Renal cortex interstitium (tissue), 15 donors: ENCODE measurements at places on chromosomes 4 and X.

DNA sequence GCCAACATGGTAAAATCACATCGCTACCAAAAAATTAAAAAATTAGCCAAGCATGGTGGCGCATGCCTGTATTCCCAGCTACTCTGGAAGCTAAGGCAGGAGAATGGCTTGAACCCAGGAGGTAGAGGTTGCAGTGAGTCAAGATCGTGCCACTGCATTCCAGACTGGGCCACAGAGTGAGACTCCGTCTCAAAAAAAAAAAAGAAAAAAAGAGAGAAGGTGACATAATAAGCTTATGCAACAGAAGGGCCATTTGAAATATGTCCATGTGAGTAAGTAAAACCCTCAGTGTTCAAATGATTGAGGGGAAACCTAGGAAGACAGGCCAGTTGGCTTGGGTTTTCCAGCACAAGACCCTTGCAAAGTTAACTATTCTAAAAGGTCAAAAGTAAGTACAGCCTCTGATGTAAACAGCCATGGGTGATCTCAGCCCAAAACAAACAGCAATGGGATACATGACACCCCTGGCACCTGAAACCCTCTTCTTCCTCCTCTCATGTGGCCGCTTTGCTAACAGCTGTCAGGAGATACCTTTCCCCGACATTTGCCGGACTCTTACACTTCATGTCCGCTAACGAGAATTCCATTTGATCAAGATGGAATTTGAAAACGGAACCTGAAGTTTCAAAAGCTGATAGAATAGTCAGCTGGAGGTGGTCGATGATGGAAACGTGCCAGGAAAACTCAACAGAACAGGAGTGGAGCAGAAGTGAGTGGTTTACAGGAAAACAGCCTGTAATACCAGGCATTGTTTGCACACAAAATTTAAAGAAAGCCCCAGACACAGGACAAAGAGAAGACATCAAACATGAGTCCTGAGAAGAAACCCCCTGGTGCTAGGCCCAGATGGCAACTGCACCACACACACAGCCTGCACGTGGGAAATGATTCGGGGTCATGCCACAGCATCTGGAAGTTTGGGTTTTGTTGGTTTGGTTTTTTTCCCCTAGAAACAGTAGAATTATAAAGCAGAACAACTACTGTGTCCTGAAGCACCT is 93.0 kb upstream of the STS start:
- no peak for DNase-seq

- no peak for DNase-seq
Measured at GRCh38 chrX:125507119-125507518, 187.4 kb downstream of the TEX13C start.

- no peak for DNase-seq
Measured at GRCh38 chrX:46260499-46260898, 284.7 kb downstream of the ZNF674 start.

DNA sequence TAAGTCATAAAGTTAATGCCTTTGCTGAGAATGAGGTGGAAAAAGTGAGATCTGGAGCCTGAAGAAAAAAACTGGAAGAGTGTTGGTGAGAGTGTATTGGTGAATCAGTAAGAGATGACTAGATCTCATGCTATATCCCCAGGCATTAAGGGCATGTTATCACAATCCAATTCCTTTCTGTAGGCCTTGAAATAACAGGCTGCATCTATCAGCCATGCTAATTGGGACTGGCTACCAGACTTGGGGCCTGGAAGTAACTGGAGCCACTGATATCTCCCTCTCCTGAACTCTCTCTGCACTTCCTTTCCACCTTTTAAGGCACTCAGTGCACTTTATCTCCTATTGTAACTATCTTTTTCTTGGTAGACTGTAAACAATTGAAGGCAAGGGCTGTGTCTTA is 88.8 kb upstream of the HPRT1 start:
- no peak for DNase-seq

DNA sequence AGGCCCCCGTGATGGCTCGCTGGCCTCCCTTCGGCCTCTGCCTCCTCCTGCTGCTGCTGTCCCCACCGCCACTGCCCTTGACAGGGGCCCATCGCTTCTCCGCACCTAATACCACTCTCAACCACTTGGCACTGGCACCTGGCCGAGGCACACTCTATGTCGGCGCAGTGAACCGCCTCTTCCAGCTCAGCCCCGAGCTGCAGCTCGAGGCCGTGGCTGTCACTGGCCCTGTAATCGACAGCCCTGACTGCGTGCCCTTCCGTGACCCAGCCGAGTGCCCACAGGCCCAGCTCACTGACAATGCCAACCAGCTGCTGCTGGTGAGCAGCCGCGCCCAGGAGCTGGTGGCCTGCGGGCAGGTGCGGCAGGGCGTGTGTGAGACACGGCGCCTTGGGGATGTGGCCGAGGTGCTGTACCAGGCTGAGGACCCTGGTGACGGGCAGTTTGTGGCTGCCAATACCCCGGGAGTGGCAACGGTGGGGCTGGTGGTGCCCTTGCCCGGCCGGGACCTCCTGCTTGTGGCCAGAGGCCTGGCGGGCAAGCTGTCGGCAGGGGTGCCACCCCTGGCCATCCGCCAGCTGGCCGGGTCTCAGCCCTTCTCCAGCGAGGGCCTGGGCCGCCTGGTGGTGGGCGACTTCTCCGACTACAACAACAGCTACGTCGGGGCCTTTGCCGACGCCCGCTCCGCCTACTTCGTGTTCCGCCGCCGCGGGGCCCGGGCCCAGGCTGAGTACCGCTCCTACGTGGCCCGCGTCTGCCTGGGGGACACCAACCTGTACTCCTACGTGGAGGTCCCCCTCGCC is 3.0 kb downstream of the PLXNB3 start:
- DNase-seq = no peak

DNA sequence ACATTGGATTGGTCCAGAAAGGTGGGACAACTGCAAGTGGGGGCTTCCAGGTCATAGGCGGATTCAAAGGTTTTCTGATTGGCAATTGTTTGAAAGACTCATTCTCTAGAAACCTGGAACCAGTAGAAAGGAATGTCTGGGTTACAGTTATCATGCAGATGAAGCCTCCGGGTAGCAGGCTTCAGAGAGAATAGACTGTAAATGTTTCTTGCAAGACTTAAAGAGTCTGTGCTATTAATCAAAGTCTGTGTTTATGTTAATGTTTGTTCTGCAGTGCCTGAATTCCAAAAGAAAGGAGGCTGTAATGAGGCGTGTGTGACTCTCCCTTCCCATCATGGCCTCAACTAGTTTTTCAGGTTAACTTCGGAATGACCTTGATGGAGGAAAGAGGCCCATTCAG is 43.9 kb upstream of the GC start:
- no peak for DNase-seq

DNA sequence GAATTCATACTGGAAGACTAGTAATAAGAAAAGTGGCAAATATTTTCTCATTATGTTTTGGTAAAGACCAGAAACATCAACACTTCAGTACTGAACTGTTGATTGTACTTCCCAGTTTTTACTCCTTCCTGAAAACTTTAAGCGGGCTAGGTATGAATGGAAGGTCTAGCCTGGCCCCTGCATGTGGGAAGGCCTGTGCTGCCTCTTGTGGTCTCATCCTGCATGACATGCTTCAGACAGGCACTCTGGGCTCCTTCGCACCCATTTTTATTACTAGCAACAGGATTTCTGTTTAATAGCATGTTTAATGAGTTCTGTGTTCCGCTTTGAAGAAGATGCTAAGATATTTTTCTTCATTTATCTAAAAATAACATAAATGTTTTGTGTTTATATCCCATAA is 279.1 kb downstream of the ANK2 start:
- DNase-seq = no peak

- DNase-seq = no peak
Measured at GRCh38 chrX:154436983-154437752, at the start of gene GDI1. TSS of gene GDI1 (plus strand) at chrX:154437154. CDS start at chrX:154437255, 101 bp downstream.

- no peak for DNase-seq
Measured at GRCh38 chrX:56795309-56795868, 66.3 kb downstream of the NBDY start.

- DNase-seq = no peak
Measured at GRCh38 chrX:120109378-120109777, 6.3 kb downstream of the RHOXF1 start.

- DNase-seq = no peak
Measured at GRCh38 chr4:122715221-122715620, 17.3 kb upstream of the BBS12 start.

GRCh38 chr4:76949276-76950051 is at the start of gene SEPTIN11:
TSS of gene SEPTIN11 (plus strand) at chr4:76949752. CDS start at chr4:76949904, 152 bp downstream.
- DNase-seq = peak; percentile 84

DNA sequence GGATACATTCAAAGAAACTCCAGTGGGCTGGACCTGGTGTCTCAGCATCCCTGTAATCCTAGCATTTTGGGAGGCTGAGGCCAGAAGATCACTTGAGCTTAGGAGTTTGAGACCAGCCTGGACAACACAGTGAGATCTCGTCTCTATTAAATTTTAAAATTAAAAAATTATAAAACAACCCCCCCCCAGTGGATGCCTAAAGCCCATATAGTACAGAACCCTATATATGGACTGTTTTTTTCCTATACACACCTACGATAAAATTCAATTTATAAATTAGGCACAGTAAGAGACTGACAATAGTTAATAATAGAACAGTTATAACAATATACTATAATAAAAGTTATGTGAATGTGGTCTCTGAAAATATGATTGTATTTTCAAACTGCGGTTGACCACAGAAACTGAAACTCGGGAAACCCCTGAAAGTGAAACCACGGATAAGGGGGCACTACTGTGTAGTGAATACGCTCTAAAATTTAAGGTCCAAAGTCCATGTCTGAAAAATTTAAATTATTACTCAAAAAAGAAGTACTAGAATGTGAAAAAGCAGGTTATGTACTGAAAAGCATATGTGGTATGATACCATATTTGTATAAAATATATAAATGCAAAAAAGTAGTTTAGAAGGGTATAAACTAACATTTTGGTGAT is 2.0 kb downstream of the SMIM14 start:
- DNase-seq = no peak

GRCh38 chr4:1683261-1683735 is 815 bp downstream of the FAM53A start:
- DNase-seq = no peak

- no peak for DNase-seq
Measured at GRCh38 chrX:134006484-134007161, 21.2 kb upstream of the GPC3 start.

DNA sequence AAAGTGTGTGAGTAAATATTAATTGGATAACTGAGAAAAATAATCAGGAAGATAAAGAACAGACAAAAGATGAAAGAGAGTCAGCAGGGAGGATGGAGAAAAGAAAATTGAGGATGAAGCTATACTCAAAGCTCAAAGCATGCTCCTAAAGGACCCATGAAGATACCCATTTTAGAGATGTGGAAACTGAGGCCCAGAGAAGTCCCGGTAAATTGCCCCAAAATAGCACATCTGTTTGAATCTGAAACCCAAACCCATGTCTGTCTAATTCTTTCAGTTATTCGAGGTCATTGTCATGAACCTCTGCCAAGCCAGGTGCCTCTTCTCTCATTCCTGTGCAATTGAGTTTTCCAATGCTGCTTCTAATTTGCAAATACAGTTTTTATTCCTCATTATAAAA is 29.6 kb upstream of the MSX1 start:
- DNase-seq = no peak

- DNase-seq = no peak
Measured at GRCh38 chr4:16508968-16509367, 282.7 kb upstream of the TAPT1 start.

GRCh38 chr4:136800248-136800647 is 732.0 kb downstream of the PCDH18 start:
- DNase-seq = no peak

DNA sequence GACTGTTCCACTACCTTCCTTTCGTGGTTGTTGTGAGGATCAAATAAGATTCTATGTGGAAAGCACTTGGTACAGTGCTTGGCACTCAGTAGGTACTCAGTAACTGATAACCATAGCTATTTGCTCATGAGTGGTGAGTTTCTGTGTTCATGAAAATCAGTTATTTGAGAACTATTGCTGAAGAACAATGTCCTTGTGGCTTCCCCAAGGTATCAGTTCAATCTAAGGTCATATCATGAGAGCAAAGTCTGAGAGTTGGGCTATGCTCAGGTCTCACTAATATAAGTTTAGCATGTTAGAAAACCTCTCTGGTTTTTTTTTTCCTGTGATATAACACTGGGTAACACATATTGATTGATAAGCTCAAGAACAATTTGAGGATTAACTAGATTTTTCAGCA is 147.8 kb downstream of the GRIA3 start:
- DNase-seq = no peak

DNA sequence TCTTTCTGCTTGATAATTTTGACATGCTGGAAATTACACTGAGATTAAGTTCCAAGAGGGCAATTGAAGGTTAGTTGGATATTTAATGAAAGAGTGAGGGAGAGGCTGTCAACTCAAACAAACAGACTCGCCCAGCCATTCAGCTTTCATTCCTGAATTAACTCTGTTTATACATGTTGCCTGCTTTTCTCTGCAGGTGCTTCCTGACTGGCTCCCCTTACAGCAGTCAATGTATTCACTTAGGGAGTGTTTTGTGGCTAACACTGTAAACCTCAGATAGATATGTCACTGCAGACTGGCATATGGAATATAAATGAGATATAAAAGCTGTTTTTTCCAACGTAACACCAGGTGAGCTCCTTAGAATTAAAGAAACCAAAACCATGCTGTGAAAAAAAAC is 28.7 kb downstream of the TMPRSS11A start:
- no peak for DNase-seq

GRCh38 chrX:146433771-146434170 is 375.8 kb upstream of the CXorf51B start:
- no peak for DNase-seq

DNA sequence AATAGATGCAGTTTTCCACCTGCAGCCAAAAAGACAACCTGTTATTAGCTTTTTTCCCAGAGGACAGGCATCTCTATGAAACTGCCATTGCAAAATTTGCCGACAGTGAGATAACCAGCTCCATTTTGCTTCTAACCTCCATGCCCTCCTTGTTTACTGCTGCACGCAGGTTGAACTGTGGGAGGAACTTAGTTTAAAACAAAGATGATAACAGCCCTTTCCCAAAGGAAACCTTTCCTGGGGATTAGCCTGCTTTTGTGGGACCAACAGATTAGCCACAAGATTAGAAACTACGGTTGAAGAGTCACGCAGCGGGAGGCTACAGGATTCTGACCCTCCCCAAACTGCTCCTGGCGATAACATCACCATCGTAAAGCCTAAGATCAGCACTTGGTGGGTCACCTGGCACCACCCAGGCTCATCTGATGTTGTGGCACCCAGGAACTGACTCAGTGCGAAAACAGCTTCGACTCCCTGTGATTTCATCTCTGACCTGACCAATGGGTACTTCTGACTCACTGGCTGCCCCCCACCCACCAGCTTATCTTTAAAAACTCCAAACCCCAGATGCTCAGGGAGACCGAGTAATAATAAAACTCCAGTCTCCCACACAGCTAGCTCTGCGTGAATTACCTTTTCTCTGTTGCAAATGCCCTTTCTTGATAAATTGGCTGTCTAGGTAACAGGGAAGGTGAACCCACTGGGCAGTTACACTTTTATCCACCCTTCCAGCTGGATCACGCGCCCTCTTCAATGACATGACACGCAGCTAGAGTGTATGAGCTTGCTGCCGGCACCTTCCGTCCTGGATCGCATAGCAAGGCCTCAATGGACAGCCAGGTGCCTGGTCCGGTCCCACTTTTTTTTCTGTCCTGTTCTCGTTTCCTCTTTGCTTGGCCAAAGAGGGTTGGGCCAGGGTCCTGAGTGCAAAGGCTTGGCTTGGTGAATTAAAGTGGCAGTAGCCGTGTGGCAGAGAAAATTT is 27.2 kb downstream of the NOP14 start:
- DNase-seq = no peak
